ENCODE measurements at places on chromosomes 7 and 10.

DNA sequence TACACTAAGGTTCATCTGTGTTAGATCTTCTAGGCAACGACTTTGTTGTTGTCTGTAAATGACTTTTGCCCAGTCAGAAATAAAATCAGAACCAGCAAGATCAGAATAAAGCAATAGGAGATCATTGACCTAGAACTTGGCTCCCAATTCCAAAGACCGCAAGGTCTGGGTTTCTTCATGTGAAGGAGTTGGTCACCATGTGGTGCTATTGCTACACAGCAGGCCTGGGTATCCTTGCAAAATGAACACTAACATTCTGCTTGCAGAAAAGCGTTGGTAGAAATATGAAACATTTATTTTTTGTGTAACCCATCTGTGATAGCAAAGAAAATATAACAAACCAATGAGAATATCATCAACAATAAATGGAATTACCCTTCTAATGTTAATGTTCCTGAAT, 831.0 kb downstream of the NXPH1 start:
- no peak for DNase-seq

GRCh38 chr10:135601-136464, 578 bp downstream of the ZMYND11 start:
- peak; percentile 74 for DNase-seq

DNA sequence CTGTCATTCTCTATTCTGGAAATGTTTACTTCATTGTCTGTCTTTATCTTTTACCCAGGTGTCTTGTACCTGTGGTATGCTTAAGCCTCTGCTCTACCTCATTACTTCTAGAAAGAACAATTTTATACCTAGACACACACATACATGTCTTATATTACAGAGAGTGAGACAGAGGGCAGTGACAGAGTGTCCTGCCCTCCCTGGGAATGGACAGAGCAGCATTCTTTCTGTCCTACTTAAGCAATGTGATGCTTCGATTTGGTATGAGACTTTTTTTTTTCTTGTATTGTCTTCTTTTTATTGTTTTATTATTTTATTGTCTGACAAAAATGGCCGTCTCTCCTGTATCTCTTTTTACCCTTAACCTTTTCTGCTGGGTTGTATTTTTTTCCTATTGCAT, 286.1 kb downstream of the EXOC4 start:
- DNase-seq, result no peak

DNA sequence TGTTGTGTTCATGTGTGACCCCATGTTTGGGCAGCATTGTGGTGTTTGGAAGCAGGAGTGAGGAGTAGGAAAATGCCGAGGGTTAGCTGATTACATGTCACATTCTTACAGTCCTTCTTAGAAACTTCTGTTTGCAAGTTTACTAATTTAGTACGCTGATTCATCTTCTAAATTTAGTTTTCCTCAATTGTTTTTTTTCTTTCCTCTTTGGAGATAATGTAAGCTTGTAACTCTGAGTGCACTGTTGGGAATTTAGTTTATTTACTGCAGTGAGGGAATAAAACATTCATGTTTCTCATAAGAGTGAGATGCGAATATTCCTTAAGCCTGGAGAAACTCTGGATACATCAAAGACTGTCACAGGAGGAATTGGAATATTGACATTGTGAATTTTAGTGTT, 135.0 kb downstream of the NT5C2 start:
- no peak for DNase-seq

- no peak for DNase-seq
Observed at GRCh38 chr7:2880874-2881533, 36.9 kb upstream of the GNA12 start.

GRCh38 chr7:23106823-23107663, 1.5 kb downstream of the KLHL7 start:
- no peak for DNase-seq

DNA sequence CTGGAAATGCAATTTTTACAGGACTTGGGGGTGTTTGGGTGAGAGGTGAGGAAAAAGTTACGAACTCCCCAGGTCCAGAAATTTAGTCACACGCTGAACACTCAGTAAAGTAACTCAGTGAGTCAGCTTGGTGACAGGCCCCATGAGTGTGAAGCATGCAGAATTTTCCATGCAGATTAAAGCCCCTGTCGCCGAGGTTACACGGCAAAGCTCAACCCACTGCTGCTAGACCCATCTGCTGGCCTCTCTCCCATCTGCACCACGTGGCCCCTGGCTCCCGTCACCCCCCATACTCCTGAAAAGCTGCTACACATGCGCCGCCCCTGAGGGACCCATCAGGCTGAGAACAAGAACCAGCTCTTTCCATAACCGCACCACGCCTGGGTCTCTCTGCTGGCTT, 7.0 kb upstream of the MMP21 start:
- DNase-seq, result peak; percentile 56

DNA sequence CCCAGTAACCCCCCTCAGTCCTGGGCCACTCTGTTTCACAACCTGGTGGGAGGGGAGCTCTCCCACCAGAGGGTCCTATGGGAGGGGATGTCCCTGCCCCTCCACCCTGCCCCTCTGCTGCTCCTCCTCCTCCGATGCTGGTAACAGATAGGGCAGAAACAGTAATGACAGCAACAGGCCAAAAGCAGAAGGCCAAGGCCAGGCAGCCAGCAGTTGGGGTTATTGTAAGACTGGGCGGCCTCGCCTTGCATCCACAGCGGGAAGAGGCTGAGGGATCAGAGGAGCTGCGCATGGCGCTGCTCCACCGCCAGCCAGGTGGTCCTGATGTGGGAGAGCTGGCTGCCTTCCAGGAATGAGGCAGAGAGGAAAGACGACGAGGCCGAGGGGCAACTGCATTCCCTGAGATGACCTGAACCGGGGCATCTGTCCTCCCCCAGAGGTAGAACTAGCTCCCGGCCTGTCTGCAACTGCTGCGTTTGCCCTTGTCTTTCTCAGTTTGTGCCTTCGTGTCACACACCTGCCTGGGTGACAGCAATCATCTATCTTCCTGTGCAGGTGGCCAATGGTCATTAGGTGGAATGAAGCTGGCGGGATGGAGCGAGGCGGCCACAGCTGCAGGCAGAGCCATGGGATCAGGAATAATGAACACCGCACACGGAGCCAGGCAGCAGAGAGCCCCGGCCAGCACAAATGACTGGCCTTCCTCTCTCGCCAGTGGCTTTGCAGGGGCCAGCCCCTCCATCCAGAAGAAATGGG, 54.0 kb upstream of the CACUL1 start:
- DNase-seq, result no peak

GRCh38 chr7:30012757-30013156, 13.7 kb downstream of the FKBP14 start:
- DNase-seq, result no peak

- DNase-seq, result no peak
Observed at GRCh38 chr7:134701272-134701671, 54.6 kb downstream of the BPGM start.

- no peak for DNase-seq
Observed at GRCh38 chr7:30726296-30727006, 25.5 kb upstream of the INMT start.

DNA sequence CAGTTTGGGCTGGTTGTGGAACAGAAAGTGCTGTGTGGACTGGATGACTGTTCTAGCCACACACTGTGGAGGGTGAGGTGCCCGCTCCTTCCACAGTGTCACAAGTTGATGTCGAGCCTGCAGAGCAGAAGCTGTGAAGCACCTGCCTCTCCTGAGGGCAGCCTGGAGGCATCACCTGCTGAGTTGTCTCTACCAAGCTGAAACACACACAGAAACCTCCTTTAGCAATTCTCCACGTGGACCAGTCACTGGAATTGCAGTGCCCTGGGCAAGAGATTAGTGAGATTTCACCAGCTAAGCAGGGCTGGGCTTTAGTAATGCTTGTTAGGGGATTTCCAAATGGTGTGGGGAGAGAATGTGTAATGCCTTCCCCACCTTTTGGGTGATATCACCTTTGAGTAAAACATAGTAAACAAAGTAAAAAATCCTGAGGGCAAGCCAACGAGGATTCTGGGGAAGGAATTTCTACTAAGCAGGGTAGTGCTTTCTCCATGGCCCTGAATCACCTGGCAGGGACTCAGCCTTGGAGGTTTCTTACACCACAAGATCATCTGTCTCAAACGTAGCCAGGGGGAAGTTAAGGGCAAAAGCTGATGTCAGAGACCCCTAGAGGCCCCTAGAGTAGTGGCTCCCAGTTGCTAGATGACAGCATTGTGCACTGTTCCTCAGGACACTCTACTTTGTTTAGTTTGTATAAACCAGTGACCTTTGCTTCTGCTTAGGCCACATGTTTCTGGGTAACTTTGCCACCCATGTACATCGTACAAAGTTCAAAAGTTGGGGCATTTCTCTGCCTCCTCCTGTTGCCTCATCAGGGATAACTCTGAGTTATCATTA, 233.1 kb upstream of the IGFBP3 start:
- DNase-seq, result no peak

GRCh38 chr10:84478151-84478550, 149.8 kb downstream of the CCSER2 start:
- no peak for DNase-seq

GRCh38 chr10:53430974-53431373, 658.4 kb upstream of the MBL2 start:
- no peak for DNase-seq

DNA sequence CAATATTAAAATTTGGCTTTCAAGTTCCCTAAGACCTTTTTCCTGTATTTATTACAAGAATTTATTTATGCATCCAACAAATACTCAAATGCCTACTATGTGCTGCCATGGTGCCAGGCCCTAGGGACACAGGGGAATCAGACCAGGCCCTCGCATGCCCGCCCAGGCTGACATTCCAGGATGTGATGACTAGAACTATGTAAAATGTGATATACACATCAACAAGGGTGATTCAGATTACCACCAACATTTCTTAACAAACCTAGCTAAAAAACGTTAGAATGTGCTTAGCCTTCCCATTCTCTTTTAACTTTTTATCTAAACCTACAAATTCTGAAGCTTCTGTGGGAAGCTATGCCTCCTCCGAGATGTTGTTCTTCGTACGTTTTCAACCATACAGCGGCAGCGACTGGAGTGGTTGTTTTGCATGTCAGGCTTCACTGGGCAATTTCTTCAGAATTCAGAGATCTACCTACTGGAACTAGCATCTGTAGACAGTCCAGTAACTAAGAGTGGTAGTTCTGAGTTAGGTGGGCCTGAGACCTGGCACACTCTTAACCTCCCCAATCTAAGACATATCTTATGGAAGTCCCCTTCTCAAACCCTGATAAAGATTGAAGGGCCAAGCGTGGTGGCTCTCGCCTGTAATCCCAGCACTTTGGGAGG, 22.1 kb downstream of the GNA12 start:
- no peak for DNase-seq

GRCh38 chr10:17062955-17063484, 66.6 kb downstream of the CUBN start:
- DNase-seq, result no peak

DNA sequence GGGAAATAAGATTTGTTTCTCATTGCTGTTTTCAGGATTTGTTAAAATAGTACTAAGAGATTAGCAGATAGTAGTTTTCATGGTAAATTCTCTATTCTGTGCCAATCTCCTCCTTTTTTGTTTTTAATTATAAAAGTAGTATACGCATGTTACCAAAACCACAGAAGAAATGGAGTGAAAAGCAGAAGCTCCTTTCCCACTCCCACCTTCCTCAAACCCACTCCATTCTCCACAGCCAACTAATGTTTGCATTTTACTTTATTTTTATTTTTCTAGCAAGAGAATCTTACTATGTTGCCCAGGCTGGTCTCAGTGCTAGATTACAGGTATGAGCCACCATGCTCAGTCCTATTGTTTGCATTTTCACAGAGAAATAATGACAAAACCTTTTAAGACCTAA, 4.5 kb upstream of the LRMDA start:
- no peak for DNase-seq

DNA sequence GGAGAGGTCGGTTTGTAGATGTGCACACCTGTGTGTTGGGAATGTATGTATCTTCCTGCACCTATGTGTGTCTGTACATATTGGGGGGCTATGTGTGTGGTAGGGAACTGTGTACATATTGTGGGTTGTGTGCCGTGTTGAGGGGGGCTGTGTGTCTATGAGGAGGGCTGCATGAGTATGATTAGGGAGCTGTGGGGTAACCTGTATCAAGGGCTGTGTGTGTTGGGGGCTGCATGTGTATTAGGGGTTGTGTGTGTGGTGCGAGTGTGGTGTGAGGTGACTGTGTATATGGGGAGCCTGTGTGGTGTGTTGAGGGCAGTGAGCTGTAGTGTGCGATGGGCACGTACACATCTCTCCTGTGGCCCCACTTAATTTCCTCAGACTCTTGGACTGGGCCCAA, 22.2 kb upstream of the PAX2 start:
- DNase-seq, result no peak

GRCh38 chr10:110724937-110725336, 80.8 kb downstream of the RBM20 start:
- no peak for DNase-seq

- no peak for DNase-seq
Observed at GRCh38 chr7:20165146-20165510, 52.1 kb downstream of the MACC1 start.

DNA sequence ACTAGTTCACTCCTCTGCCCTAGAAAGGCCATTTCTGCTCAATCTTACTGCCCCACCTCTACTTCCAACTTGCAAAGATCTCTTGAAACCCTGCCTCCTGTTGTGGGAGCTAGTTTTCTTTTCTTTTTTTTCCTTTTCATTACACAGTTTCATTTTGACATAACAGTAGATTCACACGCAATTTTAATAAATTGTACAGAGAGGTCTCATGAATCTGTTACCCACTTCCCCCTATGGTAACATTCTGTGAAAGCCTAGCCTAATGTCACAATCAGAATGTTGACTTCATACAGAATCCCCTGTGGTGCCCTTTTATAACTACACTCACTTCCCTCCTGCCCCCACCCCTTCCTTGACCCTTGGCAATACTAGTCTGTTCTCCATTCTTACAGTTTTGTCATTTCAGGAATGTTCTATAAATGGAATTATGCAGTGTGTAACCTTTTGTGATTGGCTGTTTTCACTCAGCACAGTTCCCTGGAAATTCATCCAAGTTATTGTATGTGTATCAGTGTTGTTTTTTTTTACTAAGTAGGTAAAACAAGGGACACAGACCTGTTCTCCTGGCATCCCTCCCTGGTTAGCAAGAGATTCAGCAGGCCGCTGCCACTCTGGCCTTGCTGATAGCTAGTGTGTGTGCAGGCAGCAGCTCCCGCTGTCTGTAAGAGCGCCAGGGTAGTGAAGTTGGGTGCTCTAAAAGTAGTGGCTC, 21.5 kb downstream of the CHST3 start:
- DNase-seq, result no peak

DNA sequence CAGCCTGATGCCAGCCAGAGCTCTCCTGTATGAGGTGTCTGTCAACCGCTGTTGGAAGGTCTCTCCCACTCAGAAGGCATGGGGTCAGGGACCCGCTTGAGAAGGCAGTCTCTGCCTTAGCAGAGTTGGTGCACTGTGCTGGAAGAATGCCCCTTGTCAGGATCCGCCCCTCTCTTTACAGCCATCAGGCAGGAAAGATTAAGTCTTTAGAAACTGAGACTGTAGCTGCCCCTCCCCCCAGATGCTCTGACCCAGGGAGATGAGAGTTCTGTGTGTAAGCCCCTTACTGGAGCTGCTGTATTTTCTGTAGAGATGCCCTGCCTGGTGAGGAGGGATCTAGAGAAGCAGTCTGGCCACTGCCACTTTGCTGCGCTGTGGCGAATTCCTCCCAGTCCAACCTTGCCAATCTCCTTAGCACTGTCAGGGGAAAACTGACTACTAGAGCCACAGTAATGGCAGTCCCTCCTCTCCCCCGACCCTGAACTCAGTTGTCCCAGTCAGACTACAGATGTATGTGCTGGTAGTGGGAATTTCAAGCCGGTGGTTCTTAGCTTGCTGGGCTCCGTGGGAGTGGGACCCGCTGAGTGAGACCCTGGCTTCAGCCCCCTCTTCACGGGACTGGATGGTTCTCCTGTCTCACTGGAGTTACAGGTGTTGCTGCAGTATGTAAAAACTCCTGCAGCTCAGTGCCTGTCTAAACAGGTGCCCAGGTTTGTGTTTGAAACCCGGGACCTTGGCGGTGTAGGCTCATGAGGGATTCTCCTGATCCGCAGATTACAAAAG, 285.5 kb upstream of the ZWINT start:
- no peak for DNase-seq
